ENCODE measurements at places on chromosomes 1 and 21.
A peak's percentile ranks its signal among the peaks of the same experiment; 100 is the strongest.

- no peak for DNase-seq
Measured at GRCh38 chr1:206049293-206049692, 3.7 kb upstream of the RHEX start.

GRCh38 chr1:192628396-192629057 lies 7.4 kb upstream of the RGS13 start:
- DNase-seq, result no peak

GRCh38 chr1:23963617-23964234 lies 4.1 kb downstream of the PNRC2 start:
- DNase-seq, result no peak

- no peak for DNase-seq
Measured at GRCh38 chr1:29836651-29837646, 600.6 kb downstream of the PTPRU start.

- DNase-seq, result no peak
Measured at GRCh38 chr1:241553886-241554592, 21.9 kb downstream of the KMO start.

DNA sequence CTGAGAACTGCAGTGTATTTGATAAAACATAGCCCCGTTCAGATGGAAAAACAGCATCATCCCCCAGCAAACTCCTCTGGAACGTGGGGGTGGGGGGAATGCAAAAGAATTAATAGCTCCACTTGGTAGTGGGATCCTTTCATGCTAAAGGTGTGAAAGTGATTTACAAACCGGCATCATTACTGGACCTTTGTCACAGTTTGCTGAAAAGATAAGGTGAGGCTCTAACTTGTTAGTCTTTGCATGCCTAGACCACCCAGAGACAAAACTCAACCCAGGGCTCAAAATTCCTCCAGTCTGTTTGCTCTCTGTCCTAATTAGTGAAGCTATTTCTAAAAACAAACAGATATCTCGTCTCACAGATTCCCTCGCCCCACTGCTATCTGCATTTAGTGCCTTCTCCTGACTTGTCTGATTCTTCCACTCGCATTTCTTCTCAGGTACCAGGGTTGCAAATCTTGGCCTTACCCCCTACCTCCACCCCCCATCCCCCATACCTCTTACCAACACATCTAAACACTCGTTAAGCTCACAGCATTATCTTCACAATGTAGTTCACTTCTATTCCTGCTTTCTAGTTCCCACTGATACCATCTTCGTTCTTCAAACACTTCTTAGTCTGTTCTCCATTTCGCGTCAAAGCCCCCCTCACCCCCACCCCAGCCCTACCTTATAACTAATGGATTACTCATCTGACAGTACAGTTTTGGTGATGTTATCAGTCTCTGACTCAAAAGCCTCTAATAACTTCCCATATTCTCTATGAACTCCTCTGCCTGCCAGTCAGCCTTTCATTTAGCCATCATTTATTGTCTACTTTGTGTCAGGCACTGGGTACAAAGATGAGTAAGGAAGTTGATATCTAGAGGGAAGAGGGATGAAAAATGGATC lies 11.8 kb downstream of the IER5 start:
- DNase-seq, result peak; percentile 56

DNA sequence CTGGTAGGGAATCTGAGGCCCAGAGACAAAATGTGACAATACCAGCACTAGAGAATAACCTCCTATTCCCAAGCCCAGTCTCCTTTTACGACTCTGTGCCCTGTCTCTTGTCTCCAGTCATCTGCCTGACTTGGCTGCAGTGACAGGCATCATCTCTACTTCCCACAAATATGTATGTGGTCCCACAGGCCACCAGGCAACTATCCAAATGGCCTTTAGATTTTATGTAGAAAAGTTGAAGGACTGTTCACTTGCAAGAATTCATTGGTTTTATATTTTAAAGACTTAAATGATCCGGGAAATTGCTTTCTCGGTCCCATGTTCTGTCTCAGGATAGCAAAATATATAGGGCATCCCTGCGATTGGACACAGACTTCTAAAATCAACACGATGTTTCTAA lies 11.6 kb downstream of the KRTAP24-1 start:
- no peak for DNase-seq

DNA sequence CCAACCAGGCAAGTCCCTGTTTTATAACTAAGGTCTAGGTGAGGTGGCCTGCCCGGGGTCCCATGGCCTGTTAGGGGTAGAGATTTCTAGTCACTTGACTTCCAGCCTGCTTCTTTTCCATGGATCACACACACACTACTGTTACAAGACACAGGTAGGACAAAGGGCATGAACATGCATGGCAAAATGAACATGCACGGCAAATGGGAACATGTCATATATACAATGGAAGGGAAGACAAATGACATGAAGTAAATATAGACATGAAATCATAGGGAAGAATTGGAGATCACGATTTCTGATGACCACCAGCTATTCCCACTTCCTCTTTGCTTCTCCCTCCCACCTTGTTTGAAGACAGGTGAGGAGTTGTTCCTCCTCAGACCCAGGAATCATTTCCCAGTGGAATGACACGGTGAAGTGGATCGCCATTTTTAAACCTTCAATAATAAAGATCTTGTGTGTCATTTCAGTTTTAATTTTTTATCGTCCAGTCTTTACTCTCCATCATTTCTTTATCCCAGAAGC lies 47.6 kb upstream of the ATF3 start:
- no peak for DNase-seq

GRCh38 chr1:207878939-207879338 lies 32.0 kb downstream of the CD34 start:
- DNase-seq, result peak; percentile 19

GRCh38 chr1:39987869-39988268 lies 32.9 kb downstream of the MFSD2A start:
- DNase-seq, result no peak

GRCh38 chr1:230218667-230219066 lies 151.6 kb downstream of the GALNT2 start:
- DNase-seq, result no peak

- no peak for DNase-seq
Measured at GRCh38 chr21:46366966-46367365, 43.0 kb downstream of the PCNT start.

GRCh38 chr1:109134423-109134822 lies 20.5 kb downstream of the ELAPOR1 start:
- no peak for DNase-seq

DNA sequence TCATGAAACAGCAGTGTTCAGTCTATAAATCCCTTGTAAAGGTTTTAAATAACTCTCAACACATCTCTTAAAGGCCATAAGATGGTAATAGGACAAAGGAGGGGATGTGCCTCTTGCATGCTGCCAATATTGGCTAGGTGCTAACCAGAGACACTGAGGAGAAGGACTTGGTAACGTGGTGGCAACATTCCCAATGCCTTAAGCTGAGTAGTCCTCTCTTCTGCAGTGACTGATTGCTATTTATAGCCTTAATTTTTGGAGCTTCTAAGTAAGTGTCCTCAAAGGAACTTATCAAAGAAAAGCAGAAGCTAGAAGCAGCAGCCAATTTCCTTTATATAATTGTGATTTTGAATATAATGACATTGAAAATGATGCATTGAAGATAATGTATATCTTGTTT lies 63.0 kb downstream of the DPT start:
- no peak for DNase-seq

GRCh38 chr1:55609630-55610029 lies 394.5 kb upstream of the USP24 start:
- DNase-seq, result no peak

DNA sequence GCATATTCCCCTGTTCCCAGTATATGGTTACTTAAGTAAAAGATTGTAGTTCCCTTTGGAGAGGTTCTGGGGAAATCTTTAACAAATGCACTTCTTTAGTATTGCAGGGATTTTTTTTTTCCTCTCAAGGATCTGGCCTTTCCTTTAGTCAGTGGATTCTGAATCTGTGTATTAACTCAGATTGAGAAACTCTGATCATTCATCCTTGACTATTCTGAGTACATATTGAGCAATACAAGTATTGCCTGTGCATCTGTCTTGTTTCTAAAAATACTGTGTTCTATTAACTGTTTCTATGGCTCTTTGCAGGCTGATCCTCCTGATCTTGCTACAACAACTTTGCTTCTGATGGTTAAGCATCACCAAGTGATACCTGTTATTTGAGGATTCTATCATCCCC lies 67.8 kb upstream of the FGGY start:
- no peak for DNase-seq

DNA sequence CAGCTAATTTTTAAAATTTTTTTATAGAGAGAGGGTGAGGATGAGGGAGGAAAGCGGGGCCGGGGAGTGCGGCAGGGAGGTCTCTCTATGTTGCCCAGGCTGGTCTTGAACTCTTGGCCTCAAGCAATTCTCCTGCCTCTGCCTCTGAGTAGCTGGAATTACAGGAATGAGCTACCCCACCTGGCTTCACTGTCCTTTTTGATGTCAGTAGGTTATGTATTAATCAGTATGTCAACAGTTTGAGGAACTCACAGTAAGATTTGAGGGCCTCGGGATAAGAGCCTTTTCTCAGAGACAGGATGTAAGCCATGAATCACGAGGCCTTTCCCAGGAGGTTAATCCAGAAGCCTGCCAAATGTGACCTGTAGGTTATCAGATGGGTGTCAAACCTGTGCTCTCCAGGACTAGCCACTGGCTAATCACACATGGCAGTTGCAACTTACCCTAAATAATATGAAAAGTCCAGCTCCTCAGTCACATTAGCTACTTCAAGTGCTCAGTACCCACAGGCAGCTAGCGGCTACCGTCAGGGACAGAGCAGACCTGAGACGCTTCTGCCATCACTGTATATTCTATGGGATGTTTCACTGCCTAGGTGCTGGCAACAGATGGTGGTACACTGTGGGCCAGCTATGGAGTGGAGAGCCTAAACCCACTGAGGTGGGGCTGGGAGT lies 33.1 kb downstream of the TRIM67 start:
- no peak for DNase-seq

- no peak for DNase-seq
Measured at GRCh38 chr1:7303554-7304317, 467.4 kb upstream of the VAMP3 start.

GRCh38 chr1:171916315-171916771 lies 75.0 kb downstream of the DNM3 start:
- no peak for DNase-seq

GRCh38 chr1:119453021-119453420 lies 38.1 kb downstream of the HSD3B2 start:
- no peak for DNase-seq

GRCh38 chr1:159977364-159978106 lies 23.5 kb upstream of the SLAMF9 start:
- DNase-seq, result no peak

DNA sequence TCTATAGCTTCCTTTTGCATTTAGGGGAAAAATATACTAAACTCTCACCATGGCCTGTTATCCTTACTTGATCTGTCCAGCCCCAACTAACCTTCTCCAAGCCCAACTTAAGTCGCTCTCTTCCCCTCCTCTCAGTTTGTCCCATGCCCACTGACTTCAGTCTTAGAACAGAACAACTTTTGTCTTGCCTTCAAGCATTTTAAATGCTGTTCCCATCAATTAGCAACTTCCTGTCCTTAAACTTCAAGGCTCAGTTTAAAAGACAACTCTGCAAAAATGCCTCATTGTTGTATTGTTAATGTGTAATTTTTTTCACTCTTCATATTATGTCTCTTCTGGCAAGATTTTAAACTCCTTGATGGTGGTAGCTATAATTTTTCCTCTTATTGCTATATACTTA lies 526.9 kb downstream of the NEGR1 start:
- no peak for DNase-seq

GRCh38 chr1:169326956-169327268 lies 40.7 kb downstream of the NME7 start:
- DNase-seq, result no peak

- DNase-seq, result no peak
Measured at GRCh38 chr1:160838888-160839287, 23.8 kb downstream of the CD244 start.

DNA sequence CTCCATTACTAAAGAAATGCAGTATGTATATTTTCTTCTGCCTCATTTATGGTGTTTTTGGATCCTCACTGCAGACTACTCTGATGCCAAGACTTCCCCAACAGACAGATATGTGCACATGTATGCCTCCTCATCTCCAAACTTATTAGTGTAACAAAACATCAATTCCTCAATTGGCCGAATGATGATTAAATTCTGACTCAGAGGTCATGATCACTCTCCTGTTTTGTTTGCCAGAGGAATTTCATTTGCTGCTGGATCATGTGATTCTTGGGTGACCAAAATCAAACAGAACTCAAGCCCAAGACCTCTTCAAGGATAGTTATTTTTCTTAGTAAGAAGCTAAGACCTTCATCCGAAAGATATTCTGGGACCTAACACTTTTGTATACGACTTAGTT lies 227.6 kb downstream of the LMO4 start:
- DNase-seq, result no peak

- no peak for DNase-seq
Measured at GRCh38 chr1:67675800-67676199, 9.2 kb upstream of the GADD45A start.

DNA sequence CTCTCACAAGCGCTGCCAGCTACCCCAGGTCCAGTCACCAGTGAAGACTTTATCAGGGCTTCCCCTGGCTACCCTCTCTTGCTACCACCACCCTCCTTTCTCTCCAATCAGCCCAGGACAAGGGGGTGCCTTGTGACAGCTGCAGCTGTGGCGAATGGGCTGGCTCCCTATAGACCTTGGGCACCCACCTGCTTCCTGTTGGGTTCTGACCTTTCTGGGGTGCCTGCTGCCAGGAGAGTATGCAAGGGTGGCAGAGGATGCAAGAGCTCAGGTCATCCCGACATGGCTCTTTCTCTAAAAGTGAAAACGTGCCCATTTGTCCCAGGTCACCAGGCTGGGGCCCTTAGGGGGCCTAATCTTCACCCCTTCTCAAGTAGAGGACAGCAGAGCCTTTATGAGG lies 6.6 kb downstream of the KLHDC8A start:
- no peak for DNase-seq

- DNase-seq, result peak; percentile 28
Measured at GRCh38 chr1:72109916-72110315, 172.4 kb downstream of the NEGR1 start.

DNA sequence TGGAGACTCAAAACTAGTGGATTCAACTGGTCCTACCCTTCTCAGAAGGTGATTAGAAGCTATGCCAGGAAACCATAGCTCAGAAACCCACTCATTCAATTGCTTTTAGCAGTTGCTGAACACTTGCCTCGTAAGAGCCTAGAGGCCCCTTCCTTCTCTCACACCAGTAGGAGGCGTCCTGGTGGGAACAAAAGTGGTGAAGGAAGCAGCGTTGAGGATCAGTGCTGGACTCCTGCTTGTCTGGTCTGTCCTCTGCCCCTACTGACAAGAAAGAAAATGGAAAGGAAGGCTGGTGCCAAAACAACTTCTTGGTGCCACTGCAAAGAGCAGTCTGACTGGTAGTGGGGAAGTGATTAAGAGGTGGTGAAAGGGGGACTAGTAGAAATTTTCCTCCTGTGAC lies 269.7 kb downstream of the LMO4 start:
- peak; percentile 26 for DNase-seq

Data from NB4 (cell line).